ENCODE measurements at places on chromosomes 3 and 15.

DNA sequence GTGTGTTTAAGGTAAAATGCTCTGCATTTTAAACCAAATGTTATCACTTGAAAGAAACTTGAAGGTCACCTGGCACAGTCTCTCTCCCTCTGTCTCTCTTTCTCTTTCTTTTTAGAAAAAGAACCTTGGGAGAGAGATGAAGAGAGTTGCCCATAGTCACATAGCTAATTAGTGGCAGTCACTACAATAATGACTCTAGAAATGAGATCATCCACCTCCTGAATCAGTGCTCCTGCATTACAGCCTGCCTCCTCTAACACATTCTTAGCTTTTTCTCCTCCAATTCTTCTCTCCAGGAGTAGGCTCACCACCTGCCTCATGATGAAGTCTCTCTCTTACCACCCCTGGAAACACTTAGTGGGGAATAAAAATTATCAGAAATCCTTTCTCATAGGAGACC lies 2.5 kb downstream of the MYH15 start:
- no peak for DNase-seq

DNA sequence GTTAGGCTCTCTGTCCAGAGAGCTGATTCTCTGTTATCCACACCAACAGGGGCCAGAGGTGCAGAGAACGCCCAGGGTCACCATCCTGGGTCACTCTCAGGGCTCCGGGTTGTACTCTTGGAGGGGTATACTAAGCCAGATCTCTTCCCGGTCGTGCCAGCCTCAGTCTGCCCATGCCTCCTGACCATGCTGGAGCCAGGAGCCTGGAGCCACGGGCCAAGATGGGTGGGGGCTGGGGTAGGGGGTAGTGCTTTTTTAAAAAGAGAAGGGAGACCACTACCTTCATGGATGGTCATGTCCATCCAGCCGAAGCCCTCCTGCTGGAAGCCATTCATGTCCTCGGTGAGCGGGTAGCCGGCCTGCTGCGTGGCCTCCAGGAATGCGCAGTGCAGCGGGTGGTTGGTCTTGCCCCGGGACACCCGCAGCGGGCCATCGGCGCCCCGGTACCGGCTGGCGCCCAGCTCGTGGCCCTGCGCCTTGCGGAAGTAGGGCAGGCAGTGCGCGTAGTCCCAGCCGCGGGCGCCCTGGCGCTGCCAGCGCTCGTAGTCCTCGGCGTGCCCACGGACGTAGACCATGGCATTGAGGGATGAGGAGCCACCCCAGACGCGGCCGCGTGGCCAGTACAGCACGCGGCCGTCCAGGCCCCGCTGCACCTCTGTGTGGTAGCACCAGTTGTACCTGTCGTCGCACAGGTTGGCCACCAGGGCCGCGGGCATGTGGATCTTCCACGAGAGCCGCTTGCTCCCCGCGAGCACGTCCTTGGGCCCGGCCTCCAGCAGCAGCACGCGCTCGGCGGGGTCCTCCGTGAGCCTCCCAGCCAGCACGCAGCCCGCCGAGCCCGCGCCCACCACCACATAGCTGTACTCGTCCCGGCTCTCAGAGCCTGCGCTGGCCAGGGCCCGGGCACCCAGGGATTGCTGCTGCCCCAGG lies 22.9 kb downstream of the CHDH start:
- DNase-seq, result no peak

- no peak for DNase-seq
Measured at GRCh38 chr3:124760601-124761000, 30.3 kb downstream of the UMPS start.

GRCh38 chr15:39936187-39936586 lies 2.3 kb downstream of the EIF2AK4 start:
- DNase-seq, result no peak

DNA sequence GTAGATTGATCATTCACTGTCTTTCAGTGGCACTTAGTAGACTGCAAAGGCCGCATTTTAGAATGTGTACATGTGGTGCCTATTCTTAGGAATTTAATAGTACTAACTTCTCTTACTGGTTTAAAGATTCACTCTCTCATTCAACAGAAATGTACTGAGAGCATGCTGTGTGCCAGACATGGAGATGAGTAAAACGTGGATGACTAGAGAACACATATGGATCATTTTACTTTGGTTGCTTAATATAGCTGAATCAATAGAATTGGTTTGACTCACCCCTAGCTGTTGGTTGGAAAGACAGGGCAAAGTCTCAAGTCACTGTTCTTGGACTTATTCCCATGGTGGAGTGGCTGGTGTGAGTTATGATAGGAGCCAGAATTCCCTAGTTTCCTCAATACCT lies 109.1 kb upstream of the TNFAIP8L3 start:
- no peak for DNase-seq

- no peak for DNase-seq
Measured at GRCh38 chr3:141448606-141449220, 38.1 kb upstream of the RASA2 start.

DNA sequence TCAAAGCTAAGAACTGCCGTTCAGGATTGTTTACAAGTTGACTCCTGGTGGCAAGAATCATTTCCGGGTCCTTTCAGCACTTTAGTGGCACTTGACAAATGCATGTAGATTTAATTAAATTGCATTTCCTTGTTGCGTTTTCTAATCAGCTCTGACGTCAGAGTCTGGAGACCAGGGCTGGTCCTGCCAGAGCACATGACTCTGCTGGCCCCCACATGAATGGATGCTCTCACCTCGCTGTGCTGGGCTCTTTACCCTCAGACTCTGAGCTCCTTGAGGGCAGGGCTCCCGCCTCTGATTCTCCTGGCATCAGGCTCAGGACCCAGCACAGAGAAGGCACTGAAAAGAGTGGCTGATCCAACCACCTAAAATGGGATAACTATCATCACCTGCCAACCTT lies 69.4 kb downstream of the FEM1B start:
- DNase-seq, result no peak

- DNase-seq, result no peak
Measured at GRCh38 chr3:161600173-161600572, 103.6 kb downstream of the OTOL1 start.

- no peak for DNase-seq
Measured at GRCh38 chr3:105414841-105415240, 48.1 kb downstream of the ALCAM start.

- DNase-seq, result no peak
Measured at GRCh38 chr3:193742628-193743027, 149.6 kb downstream of the OPA1 start.

GRCh38 chr3:13500133-13500885 lies 20.2 kb downstream of the HDAC11 start:
- DNase-seq, result no peak

DNA sequence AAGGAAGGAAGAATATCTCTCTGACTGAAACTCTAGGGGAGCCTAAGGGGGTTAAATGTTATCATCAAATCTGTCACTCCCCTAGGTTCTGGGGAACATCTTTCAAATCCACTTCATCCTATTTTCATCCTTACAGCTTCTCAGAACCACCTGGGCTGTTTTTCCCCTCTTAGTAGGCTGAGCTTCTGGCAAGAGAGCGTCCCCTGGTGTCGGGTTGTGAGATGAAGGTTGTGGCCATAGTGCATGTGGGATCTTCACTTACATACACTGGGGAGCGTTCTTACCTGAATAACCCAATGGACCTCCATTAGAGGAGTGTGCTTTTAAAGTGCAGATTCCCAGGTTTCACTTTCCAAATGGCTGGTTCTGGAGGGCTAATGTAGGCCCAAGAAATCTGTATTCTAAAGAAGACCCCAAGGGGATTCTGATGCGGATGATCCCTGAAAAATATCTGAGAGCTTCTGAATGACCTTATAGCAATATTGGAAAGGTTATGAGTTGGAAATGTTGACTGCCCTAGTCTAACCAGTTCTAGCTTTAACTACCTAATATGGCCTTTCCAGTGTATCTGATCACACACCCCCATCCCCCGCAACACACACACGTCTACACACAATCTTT lies 663.7 kb downstream of the AGBL1 start:
- DNase-seq, result peak; percentile 58

GRCh38 chr15:56989411-56989924 lies 71.0 kb downstream of the TCF12 start:
- no peak for DNase-seq

- DNase-seq, result no peak
Measured at GRCh38 chr3:44721231-44722102, 8.0 kb upstream of the ZNF501 start.

GRCh38 chr3:108090049-108090700 lies 656 bp downstream of the CD47 start:
- DNase-seq, result peak; percentile 54

- DNase-seq, result no peak
Measured at GRCh38 chr15:54707805-54708752, 488.7 kb downstream of the RSL24D1 start.

- DNase-seq, result peak; percentile 36
Measured at GRCh38 chr3:57756528-57757401, 656 bp downstream of the SLMAP start.

- DNase-seq, result no peak
Measured at GRCh38 chr3:27715454-27715806, 6.7 kb downstream of the EOMES start.

DNA sequence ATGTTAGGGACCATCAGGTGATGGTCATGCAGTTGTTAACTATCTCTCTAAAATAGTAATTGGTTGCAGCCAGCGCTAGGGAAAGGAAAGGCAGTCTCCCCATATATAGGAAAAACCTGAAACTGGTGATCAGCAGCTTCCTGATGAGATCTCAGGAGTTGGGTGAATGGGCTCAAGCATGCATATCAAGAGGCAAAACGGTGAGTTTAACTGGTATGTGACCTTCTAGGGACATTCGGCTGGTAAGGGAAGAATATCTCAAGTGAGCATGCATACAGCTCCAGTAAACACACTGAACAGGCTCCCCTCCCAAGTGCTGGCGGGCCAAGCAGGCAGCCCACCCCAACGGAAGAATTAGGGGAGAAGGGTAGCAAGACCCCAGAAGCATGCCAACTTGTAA lies 49.3 kb upstream of the ROBO2 start:
- no peak for DNase-seq

DNA sequence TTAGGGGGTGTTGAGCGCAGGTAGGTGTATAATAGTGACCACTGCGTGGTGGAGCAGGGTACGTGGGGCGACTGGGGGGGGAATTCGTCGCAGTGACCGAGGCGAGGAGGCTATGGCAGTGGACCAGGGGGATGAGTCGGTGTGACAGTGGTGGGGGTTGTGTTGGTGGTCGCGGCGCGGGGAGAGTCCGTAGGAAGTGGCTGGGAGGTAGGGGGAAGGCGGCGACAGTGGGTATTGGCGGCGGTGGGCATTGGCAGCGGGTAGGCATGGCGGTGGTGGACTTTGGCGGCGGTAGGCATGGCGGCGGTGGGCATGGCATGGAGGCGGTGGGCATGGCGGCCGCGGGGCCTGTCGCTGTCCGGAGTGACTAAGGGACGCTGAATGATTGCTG lies 739 bp downstream of the SNRPN start:
- peak; percentile 19 for DNase-seq

- DNase-seq, result no peak
Measured at GRCh38 chr3:43858294-43858701, 167.6 kb downstream of the ABHD5 start.

DNA sequence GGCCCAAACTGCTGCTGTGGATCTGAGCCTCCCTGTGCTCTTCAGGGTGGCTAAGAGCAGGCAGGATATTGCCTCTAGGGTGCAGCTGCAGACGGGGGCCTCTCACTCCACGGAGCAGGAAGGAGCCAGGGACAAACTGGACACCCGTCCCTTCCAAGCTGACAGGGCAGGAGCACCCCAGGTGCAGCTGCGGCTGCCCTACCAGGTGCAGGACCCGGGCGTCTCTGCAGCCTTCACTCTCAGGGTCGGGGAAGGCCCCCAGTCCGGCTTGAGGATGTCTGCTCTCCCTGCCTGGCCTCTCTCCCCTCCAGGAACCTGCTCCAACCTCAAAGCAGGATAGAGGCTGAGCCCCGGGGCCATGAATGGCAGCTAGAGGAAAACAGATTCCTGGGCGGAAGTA lies 1554.9 kb upstream of the CADM2 start:
- no peak for DNase-seq

- no peak for DNase-seq
Measured at GRCh38 chr3:105907777-105908176, 39.0 kb upstream of the CBLB start.

DNA sequence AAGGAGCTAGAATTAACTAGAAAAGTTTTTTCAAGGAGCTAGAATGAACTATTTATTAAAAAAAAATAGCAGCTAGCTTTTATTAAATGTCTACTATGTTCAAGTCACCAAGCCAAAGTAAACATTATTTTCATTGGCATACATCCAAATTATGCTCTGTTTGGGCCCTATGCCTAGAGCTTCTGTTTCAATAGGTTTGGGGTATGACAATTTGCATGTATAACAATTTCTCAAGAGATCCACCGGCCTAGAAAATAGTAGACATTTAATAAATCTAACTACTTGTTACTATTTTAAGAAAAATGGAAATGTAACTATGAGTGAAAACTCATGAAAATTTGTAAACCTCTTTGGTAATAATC lies 8.0 kb downstream of the GABRR3 start:
- no peak for DNase-seq

DNA sequence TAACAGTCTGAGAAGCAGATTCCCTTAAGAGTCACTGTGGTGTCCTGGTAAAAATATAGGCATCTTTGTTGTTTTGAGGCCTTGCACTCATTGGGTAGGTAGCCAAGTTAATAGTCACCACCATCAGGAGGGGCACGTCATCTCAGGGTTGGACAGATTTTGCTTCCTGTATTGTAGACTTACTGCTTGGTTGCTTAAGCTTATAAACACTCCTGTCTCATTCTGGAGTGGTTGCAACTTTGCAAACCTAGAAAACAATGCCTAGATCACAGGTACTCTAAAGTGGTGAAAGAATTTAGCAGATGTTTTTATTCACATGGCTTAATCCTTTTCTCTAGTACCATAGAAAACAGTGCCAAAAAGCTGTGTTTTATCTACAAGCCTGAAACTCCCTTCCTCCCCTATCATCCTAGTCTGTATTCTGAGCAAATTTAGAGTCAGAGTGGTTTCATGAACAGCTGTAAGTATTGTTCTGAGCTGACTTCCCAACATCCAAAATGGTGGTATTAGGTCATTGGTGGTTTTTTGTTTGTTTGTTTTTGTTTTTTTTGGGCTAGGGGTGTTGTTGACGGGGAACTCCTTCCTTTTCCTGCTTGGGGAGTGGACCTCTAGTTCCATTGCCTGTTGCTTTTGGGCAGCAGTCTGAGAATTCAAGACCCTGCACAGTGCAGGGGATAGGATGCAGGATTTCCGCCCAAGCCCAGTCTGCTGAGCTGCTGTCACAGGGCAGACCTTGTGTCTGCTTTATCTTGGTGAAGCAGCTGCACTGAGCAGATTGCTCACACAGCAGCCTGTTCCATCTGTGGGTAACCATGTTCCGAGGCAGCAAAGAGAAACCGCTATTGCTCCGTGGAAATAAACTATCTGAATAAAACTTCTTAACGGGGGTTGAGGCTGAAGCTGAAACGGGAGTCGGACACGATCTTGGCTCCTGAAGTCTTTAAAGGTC lies 202.0 kb downstream of the AKAP13 start:
- DNase-seq, result peak; percentile 59

- DNase-seq, result no peak
Measured at GRCh38 chr3:76383781-76384180, 598.4 kb upstream of the ZNF717 start.

DNA sequence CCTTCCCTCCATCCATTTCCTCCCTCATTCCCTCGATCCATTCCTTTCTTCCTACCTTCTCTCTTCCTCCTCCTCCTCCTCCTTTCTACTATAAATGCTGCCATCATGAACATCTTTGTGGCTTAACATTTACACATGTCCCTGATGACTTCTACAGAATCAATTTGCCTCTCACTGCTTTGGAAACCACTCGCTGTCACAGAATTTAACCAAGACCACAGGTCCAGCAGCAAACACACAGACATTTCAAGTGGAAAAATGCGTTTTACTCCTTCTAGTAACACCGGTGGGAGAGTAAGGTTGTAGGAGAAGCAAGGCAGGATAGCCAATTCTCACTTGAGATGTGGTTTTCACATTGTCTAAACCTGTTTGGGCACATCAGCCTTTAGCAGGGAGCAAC lies 101.4 kb upstream of the LRIG1 start:
- DNase-seq, result no peak
